ENCODE measurements at places on chromosomes 5 and 9.

DNA sequence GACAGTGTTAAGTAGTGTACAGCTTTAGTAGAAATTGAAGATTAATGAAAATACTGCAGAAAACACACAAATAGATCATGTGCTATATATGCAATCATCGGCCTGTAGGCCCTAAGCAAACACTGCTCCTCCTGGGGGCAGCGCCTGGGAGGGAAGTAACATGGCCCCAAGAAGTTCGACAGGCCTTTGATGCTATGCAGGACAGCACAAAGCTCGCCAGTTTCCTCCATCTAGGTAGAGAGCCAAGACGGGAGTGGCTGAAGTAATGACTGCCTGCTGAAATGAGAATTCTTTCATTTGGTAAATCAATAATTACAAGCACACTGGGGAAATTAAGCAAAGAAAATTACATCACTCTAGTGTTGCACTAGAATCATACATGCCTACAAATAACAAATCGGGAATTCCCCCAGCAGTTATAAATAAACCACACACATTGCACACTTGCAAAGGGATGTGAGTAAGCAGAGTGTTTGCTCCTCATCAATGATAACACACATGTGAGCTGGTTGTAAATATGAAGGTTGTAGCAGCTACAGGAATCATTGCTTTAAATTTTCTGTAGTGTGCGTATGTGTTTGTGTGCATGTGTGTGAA is 219.9 kb upstream of the NFIL3 start:
- no peak for DNase-seq

- no peak for DNase-seq
Measured at GRCh38 chr5:95216136-95216955, 68.5 kb downstream of the MCTP1 start.

GRCh38 chr5:78907255-78907891 is 77.7 kb downstream of the ARSB start:
- peak; percentile 71 for DNase-seq

GRCh38 chr9:71941060-71941568 is 29.7 kb downstream of the C9orf85 start:
- no peak for DNase-seq

GRCh38 chr5:118557251-118557661 is 431.1 kb downstream of the DTWD2 start:
- no peak for DNase-seq

DNA sequence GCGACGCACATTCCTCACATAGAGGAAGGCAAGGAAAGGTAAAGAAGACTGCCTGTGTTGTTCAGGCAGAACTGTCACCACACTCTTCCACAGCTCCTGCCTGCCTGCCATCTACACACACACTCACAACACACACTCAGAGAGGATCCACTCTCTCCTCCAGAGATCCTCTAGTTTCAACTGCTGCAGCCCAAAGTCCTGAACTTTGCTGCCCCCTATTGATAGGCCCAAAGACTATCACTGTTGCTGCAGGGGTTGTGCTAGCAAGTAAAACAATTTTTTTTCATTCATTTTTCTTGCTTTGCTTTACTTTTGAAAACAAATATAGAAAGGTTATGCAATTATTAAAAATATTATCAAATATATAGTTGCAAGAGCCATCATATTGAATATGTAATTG is 5.9 kb upstream of the CFAP90 start:
- no peak for DNase-seq

- DNase-seq, result peak; percentile 16
Measured at GRCh38 chr5:160507221-160507721, 85.6 kb downstream of the PTTG1 start.

Measured in GM04504 (cell line).